Right atrium auricular region (tissue), 2 donors: ENCODE measurements at places on chromosomes 12 and 14.

- no peak for DNase-seq
Observed at GRCh38 chr14:22380571-22381407, 208.2 kb downstream of the DAD1 start.

GRCh38 chr14:102226356-102227125 lies 78.4 kb downstream of the MOK start:
- no peak for DNase-seq

DNA sequence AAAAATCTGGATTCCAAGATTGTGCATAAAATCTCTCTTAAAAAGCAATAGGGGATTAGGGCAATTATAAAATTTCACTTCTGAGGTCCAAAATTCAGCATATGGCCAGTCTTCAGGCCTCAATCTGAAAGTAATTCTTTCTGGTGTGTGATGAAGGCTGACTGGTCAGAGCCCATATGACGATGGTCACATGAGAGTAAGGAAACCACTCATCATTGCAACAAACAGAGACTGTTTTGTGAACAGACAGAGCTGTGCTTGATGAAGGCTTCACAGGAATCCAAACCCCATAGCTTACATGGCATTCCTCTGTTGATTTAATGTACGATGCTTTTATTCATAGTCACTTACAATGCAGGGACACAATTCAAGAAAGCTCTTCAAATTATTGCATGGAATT lies 238.1 kb downstream of the APAF1 start:
- DNase-seq = no peak

- DNase-seq = peak; percentile 57
Observed at GRCh38 chr14:105944632-105945610, 418.5 kb downstream of the TMEM121 start.

GRCh38 chr14:76163668-76164363 lies 12.1 kb downstream of the GPATCH2L start:
- DNase-seq = no peak

DNA sequence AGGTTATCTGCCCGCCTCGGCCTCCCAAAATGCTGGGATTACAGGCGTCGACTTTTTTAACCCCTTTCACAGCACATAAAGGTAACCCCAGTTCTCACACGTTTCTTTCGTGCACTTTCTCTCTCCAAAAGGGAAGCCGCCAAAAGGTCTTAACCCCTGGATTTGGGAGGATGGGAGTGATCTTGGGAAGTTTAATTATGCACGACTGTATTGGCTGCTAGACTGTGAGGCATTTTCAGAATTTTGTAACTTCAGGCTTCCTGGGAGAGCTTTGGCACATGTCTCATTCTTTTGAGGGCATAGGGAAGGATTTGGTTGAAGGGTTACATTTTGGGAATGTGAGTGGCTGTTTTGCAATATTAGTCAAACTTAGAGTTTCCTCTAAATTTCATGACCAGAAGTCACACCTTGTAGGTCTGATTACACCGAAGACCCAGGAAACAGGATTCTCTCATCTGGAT lies 1.4 kb upstream of the SMARCC2 start:
- no peak for DNase-seq

GRCh38 chr12:55699471-55700055 lies 8.1 kb downstream of the ITGA7 start:
- no peak for DNase-seq

DNA sequence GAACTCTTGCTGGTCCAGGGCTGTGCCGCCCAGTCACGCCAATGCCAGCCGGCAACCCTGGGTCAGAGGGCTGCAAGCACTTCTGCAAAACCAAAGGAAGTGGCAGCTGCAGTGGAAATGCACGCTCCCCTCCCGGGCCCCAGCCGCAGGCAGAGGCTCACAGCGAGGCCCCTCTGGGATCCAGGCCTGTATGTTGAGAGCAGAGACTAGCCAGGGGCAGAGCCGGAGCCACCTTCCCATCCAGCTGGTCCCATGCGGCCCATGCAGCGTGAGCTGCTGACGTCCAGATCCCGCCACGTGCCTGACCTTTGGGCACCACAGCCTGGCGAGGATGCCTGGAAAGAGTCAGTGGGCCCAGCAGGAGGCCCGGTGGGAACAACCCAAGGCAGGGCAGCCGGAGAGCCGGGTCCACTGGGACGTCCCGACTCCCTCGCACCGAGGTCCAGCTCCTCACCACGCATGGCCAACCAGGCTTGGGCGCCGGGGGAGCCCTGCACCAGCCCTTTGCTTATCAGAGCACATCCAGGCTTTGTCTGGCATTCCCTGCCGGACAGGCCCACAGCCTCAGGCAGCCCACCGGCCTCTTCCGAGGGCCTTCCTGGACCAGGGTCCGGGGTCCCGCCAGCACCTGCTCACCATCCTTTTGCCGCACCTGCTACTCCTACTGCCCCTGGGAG lies 4.3 kb downstream of the GPR132 start:
- DNase-seq = no peak

GRCh38 chr14:98022541-98023520 lies 1225.6 kb downstream of the VRK1 start:
- no peak for DNase-seq

DNA sequence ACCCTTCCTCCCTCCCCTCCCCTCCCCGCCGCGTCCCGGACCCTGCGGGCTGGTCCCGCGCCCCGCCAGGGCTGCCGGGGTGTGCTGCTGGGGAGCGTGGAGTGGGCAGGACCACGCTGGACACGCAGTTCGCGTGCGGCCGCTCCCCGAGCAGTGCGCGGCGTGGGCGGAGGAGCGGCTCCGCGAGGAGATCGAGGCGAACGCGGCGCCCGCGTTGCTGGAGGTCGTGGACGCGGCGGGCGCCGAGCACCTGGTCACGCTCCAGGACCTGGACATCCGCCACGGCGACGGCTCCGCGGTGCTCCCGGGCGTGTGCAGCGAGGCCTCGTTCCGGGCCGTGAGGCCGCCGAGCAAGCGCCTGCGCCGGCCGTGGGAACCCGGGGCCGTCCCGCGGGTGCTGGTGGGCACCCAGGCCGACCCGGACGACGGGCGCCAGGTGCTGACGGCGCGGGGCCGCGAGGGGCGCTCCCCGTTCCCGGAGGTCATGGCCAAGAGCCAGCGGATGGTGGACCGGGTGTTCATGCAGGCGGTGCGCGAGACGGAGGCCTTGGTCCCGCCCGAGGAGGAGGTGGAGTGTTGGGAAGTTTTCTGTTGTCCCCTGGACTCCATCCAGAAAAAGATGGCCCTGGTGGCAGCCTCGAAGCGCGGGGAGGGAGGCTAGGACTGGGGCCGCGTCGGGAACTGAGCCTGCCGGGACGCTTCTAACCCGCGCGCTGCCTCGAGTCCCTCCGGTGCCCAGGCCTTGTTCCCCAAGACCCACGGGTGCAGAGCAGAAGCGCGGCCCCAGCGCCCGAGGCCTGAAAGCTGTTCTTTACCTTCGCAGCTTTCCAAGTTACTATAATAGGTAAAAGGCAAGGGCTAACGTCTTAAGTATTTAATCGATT lies 54.7 kb upstream of the EIF5 start:
- peak; percentile 44 for DNase-seq

DNA sequence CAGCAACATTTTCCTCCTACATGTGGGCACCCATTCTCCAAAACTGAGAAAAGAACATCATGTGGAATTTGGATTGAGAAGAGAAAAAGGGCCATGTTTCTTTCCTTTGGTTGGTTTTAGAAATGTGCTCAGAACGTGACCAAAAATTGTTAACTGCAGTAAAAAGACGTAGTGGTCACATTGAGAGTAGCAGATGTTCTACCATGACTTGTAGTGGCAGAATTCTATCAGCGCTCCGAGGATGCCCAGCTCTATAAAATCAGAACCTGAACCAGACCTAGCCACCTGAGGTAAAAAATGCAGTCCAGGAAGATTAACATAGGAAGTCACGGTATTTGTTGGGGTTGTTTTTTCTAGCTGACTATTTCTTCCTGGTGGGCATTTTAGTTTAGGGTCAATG lies 101.8 kb upstream of the TMEM233 start:
- DNase-seq = no peak

- DNase-seq = no peak
Observed at GRCh38 chr12:66337381-66338010, 35.2 kb downstream of the HELB start.

DNA sequence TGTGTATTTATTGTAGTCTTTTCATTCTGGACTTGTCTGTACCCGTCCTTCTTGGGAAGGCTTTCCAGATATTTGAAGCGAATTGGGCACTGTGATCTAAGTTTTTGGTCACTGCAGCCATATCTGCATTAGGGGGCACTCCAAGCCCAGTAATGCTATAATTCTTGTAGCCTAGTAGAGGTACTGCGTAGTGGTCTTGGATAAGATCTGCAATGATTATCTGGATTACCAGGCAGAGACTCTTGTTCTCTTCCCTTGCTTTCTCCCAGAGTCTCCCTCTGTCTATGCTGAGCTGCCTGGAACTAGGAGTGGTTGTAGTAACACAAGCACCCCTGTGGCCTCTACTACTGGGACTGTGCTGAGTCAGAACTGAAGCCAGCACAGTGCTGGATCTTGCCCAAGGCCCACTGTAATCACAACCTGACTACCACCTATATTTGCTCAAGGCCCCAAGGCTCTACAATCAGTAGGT lies 30.0 kb downstream of the SLC38A2 start:
- DNase-seq = no peak
